ENCODE measurements at places on chromosomes 1 and 21.

- DNase-seq = no peak
Measured at GRCh38 chr1:221246628-221247415, 367.6 kb downstream of the HLX start.

- DNase-seq = no peak
Measured at GRCh38 chr1:44114098-44114497, 4.5 kb upstream of the KLF17 start.

GRCh38 chr1:88998716-88999115 is 6.3 kb upstream of the KYAT3 start:
- DNase-seq = peak; percentile 23

DNA sequence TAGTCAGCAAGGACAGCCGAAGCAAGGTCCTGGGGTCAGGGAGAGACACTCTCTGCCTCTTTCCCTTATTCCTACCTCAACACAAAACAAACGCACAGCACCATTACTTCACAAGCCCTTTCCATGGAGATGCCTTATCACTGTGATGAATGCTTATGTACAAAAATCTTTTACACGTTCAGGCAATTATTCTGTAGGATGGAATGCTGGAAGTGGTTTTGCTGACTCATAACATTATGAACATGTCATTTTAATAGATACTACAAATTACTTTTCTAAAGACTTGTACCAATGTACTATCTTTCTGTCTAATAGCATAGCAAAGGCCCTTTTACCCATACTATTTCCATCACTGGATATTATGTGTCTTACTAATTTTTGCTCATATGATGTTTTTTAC is 98.4 kb downstream of the TTLL7 start:
- DNase-seq = no peak

GRCh38 chr1:62687903-62688686 is at the start of gene DOCK7:
Gene DOCK7 (minus strand): TSS chr1:62688386. CDS start chr1:62688264, 122 bp downstream.
- DNase-seq = no peak

- DNase-seq = no peak
Measured at GRCh38 chr1:164701189-164701761, 142.3 kb downstream of the PBX1 start.

DNA sequence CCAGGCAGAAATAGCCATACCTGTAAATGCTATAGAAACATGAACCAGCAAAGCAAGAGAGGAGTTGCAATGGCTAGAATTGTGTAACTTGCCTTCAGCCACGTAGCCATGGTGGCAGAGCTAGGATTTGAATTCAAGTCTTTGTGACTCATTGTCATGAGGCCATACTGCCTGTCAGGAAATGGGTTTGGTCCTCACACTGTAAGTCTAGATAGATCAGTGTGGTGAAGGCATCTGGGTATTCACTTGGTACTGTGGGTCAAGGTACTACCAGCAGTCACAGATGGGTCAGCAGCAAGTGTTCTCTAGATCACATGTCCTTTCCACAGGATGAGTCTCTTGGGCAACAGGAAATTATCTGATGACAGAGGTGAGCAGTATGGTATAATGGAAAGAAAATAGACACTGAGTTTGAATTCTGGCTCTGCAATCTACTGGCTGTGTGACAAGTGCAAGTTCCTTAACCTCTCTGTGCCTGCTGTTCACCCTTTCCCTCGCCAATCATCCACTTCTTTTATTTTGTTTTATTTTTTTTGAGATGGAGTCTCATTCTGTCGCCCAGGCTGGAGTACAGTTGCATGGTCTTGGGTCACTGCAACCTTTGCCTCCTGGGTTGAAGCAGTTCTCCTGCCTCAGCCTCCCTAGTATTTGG is 36.9 kb downstream of the FGGY start:
- DNase-seq = no peak

DNA sequence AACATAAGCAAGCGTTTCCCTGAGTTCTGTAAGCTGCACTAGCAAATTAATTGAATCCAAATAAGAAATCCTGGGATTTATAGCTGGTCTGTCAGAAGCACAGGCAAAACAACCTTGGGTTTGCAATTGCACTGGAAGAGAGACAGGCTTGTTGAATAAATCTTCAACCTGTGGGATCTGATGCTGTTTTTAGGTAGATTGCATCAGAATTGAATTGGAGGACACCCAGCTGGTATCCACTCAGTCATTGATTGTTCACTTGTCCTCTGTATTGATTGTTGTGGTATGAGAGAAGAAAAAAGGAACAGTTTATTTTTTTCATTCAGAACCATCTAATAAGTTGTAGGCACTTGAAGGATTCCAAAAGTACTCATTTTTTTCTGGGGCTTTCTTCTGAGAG is 497.4 kb downstream of the SIPA1L2 start:
- no peak for DNase-seq

DNA sequence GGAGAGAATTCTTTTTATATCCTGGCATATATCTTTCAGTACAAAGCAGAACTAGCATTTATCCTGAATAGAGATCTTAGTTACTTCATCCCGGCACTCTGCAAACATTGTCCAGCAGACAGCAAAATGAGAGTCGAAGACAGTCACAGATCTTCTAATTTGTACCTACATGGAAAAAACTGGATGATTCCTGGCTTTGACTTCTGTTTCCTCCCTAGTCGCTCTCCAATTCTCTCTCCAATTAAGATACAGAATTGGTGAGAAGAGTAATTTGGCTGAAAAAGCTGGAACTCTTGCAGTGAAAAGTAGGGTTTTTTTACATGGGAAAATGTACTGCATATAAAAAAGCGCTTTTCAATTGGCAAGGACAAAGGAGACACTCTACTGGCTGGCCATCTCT is 151.1 kb upstream of the C8B start:
- DNase-seq = no peak

- no peak for DNase-seq
Measured at GRCh38 chr1:59125676-59126320, 171.1 kb upstream of the FGGY start.

GRCh38 chr1:11328444-11328843 is 55.4 kb downstream of the UBIAD1 start:
- DNase-seq = no peak

- DNase-seq = no peak
Measured at GRCh38 chr1:178933709-178934490, 63.0 kb upstream of the ANGPTL1 start.

DNA sequence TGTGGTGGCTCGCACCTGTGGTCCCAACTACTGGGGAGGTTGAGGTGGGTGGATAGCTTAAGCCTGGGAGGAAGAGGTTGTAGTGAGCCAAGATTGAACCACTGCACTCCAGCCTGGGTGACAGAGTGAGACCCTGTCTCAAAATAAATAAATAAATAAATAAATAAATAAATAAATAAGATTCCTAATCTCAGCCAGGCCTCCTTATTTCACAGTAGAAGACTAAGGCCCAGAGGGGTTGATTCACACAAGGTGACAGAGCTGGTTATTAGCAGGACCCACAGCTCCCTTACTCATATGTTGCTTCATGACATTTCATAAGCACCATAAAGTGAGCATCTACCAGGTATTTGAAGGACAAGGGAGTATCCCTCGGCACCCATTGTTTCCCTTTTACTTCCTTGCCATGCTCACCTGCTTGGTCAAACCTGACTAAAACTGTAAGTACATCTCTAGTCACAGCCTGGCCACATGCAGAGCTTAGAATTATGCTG is 32.7 kb downstream of the ALG14 start:
- DNase-seq = no peak

DNA sequence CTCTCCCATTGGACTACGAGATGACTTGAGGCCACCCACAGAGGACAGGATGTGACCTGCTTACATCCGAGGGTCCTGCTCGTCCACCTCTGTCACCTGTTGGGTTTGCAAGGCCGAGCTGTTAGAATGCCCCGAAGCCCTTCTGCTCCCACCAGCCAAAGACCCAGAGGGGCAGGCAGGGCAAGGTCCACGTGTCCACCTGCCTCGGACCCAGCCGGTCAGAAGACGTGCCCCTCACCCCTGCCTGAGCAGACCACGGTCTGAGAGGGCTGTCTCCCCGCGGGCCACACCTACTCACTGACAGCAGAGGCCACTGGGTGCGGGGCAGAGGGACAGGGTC is 30.3 kb upstream of the TRAPPC10 start:
- no peak for DNase-seq

DNA sequence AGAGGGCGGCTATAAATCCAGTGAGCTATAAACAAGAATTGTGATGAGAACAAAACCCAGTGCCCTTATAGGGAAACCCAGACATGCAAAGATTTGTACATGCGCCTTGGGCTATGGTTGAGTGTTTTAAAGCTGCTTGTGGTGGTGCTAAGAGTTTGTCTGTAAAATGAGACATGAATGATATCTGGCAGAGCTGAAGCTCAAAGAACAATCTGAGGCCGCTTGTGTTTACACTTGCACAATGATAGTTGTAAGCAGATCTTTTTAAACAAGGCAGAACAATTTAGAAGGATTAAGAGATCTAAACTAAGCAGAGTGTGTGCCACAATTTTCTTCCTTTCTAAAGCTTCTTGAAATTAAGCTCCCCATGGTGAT is 80.4 kb upstream of the ADAMTS5 start:
- DNase-seq = no peak

- DNase-seq = no peak
Measured at GRCh38 chr1:201186192-201186591, 4.4 kb upstream of the IGFN1 start.

DNA sequence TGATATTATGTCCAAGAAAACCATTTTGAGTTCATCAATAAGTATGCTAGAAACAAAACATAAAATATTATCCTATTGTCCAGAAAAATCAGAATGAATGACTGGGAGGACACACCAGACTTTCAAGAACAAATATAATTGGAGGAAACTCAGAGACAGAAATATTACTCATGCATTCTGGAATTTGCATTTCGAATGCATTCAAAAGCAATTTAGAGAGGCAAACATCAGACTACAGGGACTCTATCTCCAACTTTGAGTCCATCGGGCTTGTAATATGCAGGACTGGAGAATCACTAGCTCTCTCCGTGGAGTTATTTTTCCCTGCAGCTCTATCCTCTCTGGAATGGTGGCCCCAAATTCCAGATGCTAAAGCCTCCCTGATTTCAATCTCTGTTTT is 161.8 kb downstream of the CDC42BPA start:
- no peak for DNase-seq

- DNase-seq = no peak
Measured at GRCh38 chr1:197869490-197870077, 32.8 kb upstream of the C1orf53 start.

GRCh38 chr1:44316231-44316759 is 38.8 kb downstream of the ERI3 start:
- DNase-seq = peak; percentile 92

GRCh38 chr1:185040408-185040735 is 5.0 kb upstream of the RNF2 start:
- no peak for DNase-seq

- DNase-seq = no peak
Measured at GRCh38 chr1:184299406-184299790, 87.4 kb upstream of the C1orf21 start.

GRCh38 chr1:74689621-74690363 is 16.2 kb upstream of the ERICH3 start:
- DNase-seq = no peak

DNA sequence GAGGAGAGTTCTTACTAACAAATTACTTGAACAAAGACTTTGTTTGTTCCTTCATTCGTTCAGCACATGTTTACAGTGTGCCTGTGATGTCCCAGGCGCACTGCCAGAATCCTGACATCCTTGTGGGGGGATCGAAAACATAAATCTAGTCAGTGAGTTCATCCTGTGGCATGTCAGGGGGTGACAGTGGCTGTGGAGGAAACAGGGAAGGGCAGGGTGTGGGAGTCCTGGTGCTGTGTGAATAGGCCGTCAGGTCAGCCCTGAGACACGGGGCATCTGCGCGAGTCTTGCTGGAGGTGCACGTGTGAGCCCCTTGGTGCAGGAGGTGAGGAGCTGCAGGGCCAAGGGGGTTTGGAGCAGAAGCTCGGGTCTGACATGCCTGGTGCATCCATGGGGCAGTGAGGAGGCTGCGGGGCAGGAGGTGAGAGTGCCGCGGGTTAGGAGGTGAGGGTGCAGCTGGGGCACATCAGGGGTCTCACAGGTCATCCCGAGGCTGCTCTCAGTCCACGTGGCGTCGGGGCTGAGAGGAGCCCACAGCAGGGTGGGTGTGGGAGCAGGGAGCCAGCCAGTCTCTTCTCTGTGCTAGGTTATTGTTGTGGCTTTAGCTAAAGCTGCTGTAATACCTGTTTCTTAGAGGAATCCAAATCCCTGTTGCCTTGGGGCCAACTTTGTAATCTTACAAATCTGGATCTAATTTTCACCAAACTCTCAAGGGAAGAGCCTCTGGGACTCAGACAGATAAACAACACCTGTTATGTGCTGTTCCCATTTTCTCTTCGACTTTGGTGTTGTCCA is 93.4 kb downstream of the PCBP3 start:
- no peak for DNase-seq

DNA sequence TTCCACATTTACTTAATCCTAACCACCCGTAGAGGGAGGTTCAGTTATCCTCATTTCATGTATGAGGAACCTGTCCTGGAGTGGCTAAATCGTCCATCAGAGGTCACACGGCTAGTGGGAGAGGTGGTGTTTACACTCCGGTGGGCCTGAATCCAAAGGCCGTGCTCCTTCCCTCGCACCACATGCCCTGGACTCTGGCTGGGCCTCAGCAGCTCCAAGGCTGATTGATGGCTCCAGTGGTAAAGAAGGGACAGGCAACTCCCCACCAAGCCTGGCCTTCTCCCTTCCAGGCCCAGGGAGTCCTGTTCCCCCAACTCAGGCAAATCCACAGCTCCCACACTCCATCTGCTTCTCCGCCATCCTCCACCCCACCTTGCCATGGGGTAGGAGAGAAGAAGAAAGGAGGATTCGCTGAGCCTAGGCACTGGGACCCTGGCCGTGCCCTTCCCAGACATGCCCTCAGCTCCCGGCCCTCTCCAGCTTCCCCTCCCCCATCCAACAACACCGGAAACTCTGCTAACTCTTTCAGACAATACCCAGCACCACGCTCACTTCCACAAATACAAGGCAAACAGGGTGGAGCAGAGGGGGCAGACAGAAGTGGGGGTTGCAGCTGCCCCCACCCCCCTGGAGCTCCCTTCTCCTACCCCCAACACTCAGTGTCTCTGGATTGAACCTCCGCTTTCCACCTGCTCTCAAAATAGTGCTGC is 10.9 kb downstream of the ARHGEF2 start:
- no peak for DNase-seq

GRCh38 chr1:181406989-181407388 is 76.3 kb upstream of the CACNA1E start:
- DNase-seq = no peak

DNA sequence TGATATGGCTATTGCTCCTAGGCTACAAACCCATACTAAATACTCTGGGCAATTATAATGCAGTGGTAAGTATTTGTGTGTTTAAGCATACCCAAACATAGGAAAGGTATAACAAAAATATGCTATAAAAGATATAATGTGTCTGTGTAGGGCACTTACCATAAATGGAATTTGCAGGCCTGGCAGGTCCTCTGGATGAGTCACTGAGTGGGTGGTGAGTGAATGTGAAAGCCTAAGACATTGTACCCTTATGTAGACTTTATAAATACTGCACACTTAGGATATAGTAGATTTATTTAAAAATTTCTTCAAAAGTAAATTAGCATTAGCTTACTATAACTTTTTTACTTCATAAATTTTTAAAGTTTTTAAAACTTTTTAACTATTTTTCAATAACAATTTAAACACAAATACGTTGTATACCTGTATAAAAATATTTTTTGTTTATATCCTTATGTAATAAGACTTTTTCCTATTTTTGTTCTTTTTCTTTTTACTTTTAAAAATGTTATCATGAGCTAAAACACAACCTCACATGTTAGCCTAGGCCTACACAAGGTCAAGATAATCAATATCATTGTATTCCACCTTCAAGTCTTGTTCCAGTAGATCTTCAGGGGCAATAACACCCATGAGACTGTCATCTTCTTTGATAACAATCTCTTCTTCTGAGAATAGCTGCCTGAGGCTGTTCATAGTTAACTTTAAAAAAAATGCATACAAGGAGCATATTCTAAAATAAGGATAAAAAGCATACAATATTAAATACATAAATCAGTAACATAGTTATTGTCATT is 306.3 kb upstream of the RGS18 start:
- no peak for DNase-seq

Data from NCI-H187 treated with DMSO at 0.1 percent for 48 hours (cell line).